ENCODE measurements at places on chromosomes 6 and 20.

GRCh38 chr6:157263146-157263545 lies 60.2 kb downstream of the TMEM242 start:
- DNase-seq = no peak

- no peak for DNase-seq
Observed at GRCh38 chr6:19906171-19906570, 69.0 kb downstream of the ID4 start.

GRCh38 chr6:24855395-24856245 lies 56.9 kb upstream of the ARMH2 start:
- DNase-seq = no peak

DNA sequence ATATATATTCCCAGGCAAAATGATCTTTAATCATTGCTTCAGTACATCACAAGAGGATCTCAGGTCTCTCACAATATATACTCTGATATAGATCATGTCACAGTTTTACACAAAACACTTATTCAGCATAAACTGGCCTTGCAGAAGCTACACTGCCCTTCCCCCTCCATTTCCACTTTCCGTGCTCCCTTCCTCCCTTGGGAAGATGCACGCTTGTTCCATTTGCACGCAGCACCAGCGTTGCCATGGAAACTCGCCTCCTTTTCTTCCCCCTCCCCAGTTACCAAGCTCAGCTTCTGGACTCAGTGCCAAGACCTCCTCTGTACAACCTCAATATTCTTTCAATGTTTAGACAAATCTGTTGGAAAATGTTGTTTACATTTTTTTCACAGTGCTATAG lies 154.6 kb downstream of the RFPL4B start:
- no peak for DNase-seq

DNA sequence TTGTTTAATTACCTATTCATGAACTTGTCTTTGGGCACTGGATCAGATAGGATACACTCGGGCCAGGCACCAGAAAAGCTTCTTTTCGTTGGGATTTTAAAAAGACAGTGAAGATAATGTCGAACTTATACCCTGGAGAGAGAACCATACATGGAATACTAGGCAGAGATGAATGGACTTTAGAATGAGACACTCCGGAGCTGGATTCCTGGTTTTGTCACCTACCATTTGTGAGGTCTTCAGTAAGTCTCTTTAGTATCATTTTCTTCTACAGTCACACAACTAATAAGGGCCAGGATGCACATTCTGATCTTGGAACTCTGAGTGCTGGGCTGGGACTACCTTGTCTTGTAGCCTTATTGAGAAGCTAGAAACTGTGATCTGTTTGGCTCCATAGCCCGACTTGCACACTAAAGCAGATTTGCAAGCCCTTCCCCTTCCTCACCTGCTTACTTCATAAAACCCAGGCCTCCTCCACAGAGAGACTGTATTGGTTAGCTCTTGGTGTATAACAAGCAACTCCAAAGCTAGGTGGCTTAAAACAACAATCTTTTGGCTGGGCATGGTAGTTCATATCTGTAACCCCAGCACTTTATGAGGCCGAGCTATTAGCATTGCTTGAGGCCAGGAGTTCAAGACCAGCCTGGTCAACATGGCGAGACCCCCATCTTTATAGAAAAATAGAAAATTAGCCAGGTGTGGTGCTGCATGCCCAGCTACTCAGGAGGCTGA lies 7.4 kb upstream of the IFT52 start:
- DNase-seq = no peak

DNA sequence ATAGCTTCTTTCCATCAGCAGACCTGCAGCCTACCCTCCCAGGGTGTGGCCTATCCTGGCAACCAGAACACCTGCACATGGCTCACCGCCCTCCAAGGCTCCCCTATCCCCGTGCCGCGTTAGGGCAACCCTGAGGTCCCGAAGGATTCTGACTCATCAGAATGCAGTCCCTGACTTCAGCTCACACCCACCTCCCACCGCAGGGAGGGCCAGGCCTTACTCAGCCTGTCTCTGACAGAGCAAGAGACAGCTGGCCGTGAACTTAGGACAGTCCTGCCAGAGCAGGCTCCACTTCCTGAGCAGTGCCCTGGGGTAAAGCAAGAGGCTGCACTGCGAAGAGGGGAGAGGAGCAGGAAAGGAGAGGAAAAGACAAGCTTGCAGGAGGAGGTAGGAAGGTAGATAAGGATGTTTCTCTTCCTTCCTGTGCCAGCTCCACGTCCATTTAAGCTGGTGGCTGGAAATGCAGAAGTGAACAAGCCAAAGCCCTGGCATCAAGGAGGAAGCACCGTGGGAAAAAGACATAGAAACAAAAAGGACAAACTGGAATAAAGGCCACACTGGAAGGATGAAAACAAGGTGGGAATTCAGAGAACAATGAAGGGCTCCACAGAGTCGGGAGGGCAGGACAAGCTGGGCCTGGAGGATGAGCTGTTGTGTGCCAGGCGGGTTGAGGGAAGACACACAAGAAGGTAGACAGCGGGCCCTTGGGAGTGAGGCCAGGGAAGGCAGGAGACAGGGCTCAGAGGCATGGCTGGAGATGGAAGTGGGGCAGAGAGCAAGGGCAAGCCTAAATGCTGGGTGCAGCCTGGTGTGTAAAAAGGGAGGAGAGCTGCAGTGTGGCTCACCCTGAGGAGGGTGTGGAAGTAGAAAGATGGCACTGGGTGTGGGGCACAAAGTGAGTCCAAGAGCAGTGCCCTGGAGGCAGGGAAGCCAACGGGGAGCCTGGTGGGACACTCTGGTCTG lies 102.7 kb downstream of the SLC23A2 start:
- no peak for DNase-seq

DNA sequence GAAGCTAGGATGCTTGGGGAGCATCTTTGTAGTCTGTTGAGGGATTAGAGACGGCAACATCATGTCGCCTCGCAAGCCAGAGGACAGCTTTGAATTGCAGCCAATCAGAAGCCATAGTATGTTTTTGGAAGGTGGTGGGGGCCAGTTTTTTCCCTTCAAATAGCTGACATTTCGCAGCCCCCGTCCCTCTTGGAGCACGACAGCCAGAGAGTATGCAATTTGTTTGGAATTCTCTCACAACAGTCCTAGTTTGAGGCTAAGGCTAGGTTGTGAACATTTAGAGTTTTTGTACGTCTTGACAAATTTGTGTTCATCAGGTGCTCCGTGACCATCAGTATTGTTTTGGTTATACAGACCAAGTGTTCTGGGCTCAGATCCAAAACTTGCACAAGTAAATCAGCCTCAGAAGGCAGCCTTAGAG lies 83.3 kb downstream of the PLCB1 start:
- no peak for DNase-seq

DNA sequence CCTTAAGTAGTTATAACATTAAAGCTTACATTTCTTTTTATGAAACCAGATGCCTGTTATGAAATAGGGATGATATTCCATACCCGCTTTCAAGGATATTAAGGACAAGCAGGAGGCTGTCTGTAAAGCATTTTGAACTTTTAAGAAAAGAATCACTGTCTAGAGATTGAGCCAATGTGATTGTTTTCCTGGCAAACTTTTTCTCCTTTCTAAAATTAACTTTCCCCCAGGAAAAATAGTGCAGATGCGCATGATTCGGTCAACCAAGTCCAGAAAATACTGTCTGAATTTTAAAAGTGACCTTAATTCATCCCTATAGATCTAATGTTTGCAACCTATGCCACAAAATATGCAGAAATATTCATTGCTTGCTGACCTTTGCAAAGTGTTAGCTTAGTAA lies 15.1 kb upstream of the DEK start:
- DNase-seq = no peak

GRCh38 chr6:152170702-152171667 lies 363.5 kb downstream of the ESR1 start:
- no peak for DNase-seq

GRCh38 chr6:7471171-7471570 lies 70.3 kb upstream of the DSP start:
- DNase-seq = no peak

- no peak for DNase-seq
Observed at GRCh38 chr20:47799116-47799715, 13.9 kb upstream of the SULF2 start.

GRCh38 chr6:16713597-16713996 lies 47.7 kb downstream of the ATXN1 start:
- DNase-seq = no peak

- DNase-seq = no peak
Observed at GRCh38 chr6:25004357-25004756, 68.6 kb upstream of the RIPOR2 start.
